ENCODE measurements at places on chromosomes 3 and 15. TPM values are rescaled to one million over a fixed set of nuclear protein-coding genes. Genes with fewer than 3 reads are reported as not detected.

The GOLGA8N gene
- 0.96 TPM for total RNA-seq

The TGFBR2 gene
- 42.1 TPM for total RNA-seq

The SAMD7 gene
- not detected for total RNA-seq

The SCAANT1 gene
- total RNA-seq: not detected

The ANKRD34C gene
- not detected for total RNA-seq

The PLOD2 gene
- total RNA-seq: 136 TPM

The PDE8A gene
- total RNA-seq: 31.0 TPM

The SMCO1 gene
- total RNA-seq: not detected

Measured in A549 treated with CpdA at 1 μM for 4 hours (cell line).